Lower lobe of right lung (tissue), 2 donors: ENCODE measurements at places on chromosomes 2 and 18.

GRCh38 chr18:28689588-28689987 is 512.7 kb upstream of the CDH2 start:
- DNase-seq: no peak

- DNase-seq: no peak
Observed at GRCh38 chr2:108348816-108349570, 28.8 kb upstream of the SULT1C4 start.

- no peak for DNase-seq
Observed at GRCh38 chr2:239358062-239358754, 42.6 kb downstream of the HDAC4 start.

GRCh38 chr2:215773728-215774127 is 239.6 kb downstream of the MREG start:
- peak; percentile 64 for DNase-seq
